NCI-H460 (cell line): ENCODE measurements at places on chromosomes 2 and 18. TPM values are rescaled to one million over a fixed set of nuclear protein-coding genes. Genes with fewer than 3 reads are reported as not detected.

DOK1 gene
- 19.3 and 22.1 TPM in 2 replicates for total RNA-seq

- DNase-seq = no peak
Observed at GRCh38 chr2:39128919-39129391, 8.1 kb upstream of the SOS1 start.

KRTCAP3 gene
- total RNA-seq = 0.69 and 1.0 TPM in 2 replicates

DNA sequence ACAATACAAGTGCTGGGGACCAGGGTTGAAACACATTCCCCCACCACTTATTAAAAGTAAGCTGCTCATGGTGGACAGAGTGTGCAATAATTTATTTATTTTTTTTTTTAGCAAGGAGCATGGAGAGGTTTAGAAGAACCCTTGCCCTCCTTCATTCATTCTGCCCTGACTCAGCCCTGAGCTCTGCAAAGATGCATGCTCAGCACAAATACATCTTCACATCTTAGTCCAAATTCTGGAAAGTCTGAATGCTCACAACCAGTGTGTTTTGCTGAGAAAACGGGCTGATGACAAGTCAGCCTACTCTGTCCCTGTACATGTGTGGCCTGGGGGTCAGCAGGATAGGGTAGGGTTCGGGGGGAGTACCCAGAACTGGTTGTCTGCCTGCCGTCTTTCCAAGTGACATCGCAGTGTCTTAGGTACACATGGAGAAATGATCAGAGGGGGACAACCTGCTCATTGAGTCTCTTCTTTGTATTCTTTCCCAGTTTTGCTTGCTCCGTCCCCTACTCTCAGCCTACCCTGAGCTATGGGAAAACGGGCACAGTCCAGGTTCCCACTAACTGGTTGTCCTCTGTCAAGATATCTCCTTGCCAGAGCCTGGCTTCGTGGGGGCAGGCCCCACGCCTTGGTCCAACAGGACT is 76.4 kb downstream of the ADD2 start:
- DNase-seq = no peak

KCNG2 gene
- total RNA-seq = 5.2 and 6.0 TPM in 2 replicates
